K562 (cell line): ENCODE measurements at places on chromosomes 11 and 22. TPM values are rescaled to one million over a fixed set of nuclear protein-coding genes. Genes with fewer than 3 reads are reported as not detected.

Gene C11orf87
- not detected in 2 replicates for total RNA-seq

Gene ANKK1
- not detected in 2 replicates for total RNA-seq

Gene TMPRSS5
- 0.34 and 0.49 TPM in 2 replicates for total RNA-seq

Gene CASP5
- total RNA-seq, result not detected in 2 replicates

Gene CRYBB2
- total RNA-seq, result not detected in 2 replicates

Gene BET1L
- total RNA-seq, result 55.9 and 59.7 TPM in 2 replicates

Gene APOBEC3A
- not detected in 2 replicates for total RNA-seq

Gene BATF2
- total RNA-seq, result 8.7 TPM in 2 replicates

Gene ISX
- 0.07 and 0.18 TPM in 2 replicates for total RNA-seq

Gene DRD4
- 0.95 and 1.4 TPM in 2 replicates for total RNA-seq

GRCh38 chr22:17589810-17590375, 26.6 kb downstream of the SLC25A18 start:
- H3K4me1 ChIP-seq, result no peaks in the 10 kb centered on the region
- H3K4me3 ChIP-seq, result no peak overlapping the region
- DNase-seq, result no peak
- H3K36me3 ChIP-seq, result peaks cover 48% of the 10 kb centered on the region
- H3K27me3 ChIP-seq, result no peaks in the 10 kb centered on the region; the same call in 1 of the 2 replicates

DNA sequence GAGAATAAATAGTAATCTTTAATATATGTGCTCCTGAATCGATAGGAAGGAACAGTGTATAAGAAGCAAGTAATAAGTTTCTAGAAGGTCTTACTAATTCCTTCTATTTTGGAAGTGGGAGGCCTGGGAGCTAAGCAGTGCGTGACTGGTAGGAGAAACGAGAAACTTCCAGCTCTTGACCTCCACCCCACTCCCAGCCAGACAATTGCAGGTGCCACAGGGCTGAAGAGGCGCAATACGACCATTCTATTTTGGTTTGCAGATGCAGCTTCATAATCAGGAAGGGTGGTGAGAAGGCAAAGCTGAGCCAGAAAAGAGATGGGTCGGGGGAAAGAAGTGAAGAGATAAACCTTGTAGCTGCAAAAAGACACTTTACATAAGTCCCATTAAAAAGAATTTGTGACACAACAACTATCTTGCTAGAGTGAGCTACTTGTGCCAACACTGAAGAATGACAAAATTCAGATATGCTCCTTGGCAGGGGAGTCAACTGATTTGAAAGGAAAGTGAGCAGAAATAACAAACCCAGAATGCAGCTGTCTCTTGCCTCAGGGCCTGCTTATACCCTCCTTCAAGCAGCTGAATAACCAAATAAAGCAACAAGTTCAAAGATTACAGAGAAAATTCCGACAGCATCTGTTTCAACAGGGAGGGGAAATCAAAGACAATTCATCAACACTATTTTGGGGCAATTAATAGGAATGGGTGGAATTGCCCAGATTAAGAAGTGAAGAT, 35.1 kb downstream of the GRIA4 start:
- H3K36me3 ChIP-seq, result no peaks in the 10 kb centered on the region
- H3K27ac ChIP-seq, result no peak overlapping the region
- no peaks in the 10 kb centered on the region for H3K27me3 ChIP-seq
- H3K4me3 ChIP-seq, result no peak overlapping the region
- DNase-seq, result no peak

GRCh38 chr11:34431979-34432378, 6.8 kb upstream of the CAT start:
- no peak for DNase-seq
- no peak overlapping the region for H3K4me3 ChIP-seq
- H3K27ac ChIP-seq, result no peak overlapping the region
- no peaks in the 10 kb centered on the region for H3K36me3 ChIP-seq
- H3K27me3 ChIP-seq, result no peaks in the 10 kb centered on the region

DNA sequence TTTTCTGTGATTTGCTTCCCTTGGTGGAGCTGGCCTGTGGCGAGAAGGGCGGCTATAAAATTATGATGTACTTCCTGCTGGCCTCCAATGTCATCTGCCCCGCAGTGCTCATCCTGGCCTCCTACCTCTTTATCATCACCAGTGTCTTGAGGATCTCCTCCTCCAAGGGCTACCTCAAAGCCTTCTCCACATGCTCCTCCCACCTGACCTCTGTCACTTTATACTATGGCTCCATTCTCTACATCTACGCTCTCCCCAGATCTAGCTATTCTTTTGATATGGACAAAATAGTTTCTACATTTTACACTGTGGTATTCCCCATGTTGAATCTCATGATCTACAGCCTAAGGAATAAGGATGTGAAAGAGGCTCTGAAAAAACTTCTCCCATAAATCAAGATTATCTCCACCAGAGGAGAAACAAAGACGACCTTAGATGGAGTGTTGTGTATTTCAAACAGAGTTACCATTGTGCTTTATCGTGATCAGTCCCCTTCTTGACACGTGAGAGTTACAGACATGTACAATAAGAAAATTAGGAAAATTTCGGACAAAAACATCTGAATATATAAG, 2.1 kb downstream of the OR9G1 start:
- H3K27me3 ChIP-seq, result no peaks in the 10 kb centered on the region
- H3K4me3 ChIP-seq, result no peak overlapping the region
- no peaks in the 10 kb centered on the region for H3K36me3 ChIP-seq
- H3K27ac ChIP-seq, result no peak overlapping the region
- H3K4me1 ChIP-seq, result no peaks in the 10 kb centered on the region
- no peak for DNase-seq

- peak; percentile 29 for DNase-seq
- H3K36me3 ChIP-seq, result no peaks in the 10 kb centered on the region
These were observed 22.4 kb downstream of the ADM start for GRCh38 chr11:10327254-10327653.

DNA sequence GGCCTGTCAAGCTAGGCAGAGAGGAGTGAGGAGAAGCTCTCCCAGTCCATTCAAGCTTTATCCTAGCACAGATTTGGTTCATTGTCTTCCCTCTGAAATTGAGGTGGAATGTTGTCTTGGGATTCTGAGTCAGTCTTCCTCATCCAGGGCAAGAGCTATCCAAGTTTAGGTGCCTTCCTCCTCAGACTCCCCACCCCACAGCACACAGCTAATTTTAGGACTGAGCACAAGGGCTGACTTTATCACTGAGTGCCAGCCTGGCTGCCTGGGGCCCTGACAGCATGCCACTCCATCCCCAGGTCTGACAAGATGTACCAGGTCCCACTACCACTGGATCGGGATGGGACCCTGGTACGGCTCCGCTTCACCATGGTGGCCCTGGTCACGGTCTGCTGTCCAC, 2.6 kb downstream of the PGAP2 start:
- H3K36me3 ChIP-seq, result peaks cover 11% of the 10 kb centered on the region
- H3K4me3 ChIP-seq, result no peak overlapping the region
- peaks cover 7% of the 10 kb centered on the region; the same call in 1 of the 3 replicates for H3K4me1 ChIP-seq
- no peak overlapping the region for H3K27ac ChIP-seq
- no peak for DNase-seq
- H3K27me3 ChIP-seq, result no peaks in the 10 kb centered on the region

GRCh38 chr11:87137711-87138110, 100.0 kb downstream of the TMEM135 start:
- no peak for DNase-seq
- H3K27ac ChIP-seq, result no peak overlapping the region
- no peaks in the 10 kb centered on the region for H3K36me3 ChIP-seq
- H3K4me3 ChIP-seq, result no peak overlapping the region
- no peaks in the 10 kb centered on the region for H3K27me3 ChIP-seq
- H3K4me1 ChIP-seq, result no peaks in the 10 kb centered on the region

DNA sequence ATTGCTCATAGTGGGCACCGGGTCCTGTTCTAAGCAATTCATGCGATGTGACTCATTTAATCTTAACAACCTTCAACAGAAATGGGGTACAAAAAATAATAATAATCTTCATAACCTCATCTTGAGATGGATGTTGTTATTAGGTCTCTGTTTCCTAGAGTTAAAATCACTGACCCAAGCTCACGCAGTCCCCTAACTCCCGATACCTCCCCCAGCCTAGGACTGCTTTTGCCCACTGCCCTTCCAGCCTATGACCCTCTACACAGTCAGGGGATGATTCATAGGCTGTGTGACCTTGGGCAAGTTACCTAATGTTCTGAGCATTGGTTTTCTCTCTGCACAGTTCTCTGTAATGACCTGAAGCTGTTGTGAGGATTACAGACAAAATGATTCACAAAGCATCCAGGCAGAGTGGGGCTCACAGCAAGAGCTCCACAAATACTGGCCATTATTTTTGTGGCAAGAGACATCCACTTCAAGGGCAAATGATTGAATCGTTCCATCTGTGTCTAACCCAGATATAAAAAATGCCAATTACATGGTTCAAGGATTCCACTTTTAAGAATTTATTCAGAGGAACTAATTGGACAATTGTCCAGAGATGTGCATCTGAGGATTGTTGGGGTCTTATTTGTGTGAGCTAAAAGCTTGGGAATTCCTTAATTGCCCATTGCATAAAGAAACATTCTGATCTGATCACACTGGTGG, 20.0 kb downstream of the MTFP1 start:
- H3K27ac ChIP-seq, result no peak overlapping the region
- H3K36me3 ChIP-seq, result no peaks in the 10 kb centered on the region
- DNase-seq, result no peak
- H3K4me3 ChIP-seq, result no peak overlapping the region
- no peaks in the 10 kb centered on the region for H3K27me3 ChIP-seq

DNA sequence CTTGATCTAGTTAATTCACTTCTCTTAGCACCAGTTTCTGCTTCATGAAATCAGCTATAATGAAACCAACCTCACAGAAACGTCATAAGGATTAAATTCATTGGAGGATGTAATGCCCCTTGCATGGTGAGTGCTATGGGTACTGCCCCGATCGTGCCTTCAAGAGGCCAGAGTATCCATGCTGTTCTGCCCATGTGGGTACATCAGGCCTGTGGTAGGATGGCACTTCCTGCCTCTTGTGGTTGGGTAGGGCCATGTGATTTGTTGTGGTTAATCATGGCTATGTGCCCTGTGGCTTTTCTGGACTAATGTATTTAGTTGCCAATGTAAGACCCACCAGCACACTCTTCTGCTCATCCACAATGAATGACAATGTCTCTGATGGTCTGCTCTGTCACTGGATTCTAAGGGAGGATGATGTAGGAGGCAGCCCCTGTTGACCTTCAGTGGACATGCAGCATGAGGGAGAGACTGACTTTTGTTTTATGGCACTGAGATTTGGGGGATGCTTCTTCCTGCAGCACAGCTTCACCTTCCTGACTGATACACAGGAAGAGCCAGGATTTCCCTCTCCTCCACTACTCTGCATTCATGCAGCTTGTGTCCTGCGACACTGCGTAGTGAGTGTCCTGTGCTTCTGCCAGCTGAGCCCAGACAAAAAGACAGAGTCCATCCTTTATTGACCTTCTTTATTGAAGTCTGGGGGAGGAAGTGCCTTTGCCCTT, 66.2 kb downstream of the DHCR7 start:
- no peaks in the 10 kb centered on the region for H3K36me3 ChIP-seq
- no peak overlapping the region for H3K4me3 ChIP-seq
- H3K27me3 ChIP-seq, result no peaks in the 10 kb centered on the region
- no peak for DNase-seq
- no peak overlapping the region for H3K27ac ChIP-seq
- no peaks in the 10 kb centered on the region; the same call in 1 of the 2 replicates for H3K4me1 ChIP-seq

GRCh38 chr11:106717222-106717621, 301.1 kb downstream of the GUCY1A2 start:
- no peak overlapping the region for H3K4me3 ChIP-seq
- H3K36me3 ChIP-seq, result no peaks in the 10 kb centered on the region
- no peaks in the 10 kb centered on the region for H3K27me3 ChIP-seq
- no peak for DNase-seq

DNA sequence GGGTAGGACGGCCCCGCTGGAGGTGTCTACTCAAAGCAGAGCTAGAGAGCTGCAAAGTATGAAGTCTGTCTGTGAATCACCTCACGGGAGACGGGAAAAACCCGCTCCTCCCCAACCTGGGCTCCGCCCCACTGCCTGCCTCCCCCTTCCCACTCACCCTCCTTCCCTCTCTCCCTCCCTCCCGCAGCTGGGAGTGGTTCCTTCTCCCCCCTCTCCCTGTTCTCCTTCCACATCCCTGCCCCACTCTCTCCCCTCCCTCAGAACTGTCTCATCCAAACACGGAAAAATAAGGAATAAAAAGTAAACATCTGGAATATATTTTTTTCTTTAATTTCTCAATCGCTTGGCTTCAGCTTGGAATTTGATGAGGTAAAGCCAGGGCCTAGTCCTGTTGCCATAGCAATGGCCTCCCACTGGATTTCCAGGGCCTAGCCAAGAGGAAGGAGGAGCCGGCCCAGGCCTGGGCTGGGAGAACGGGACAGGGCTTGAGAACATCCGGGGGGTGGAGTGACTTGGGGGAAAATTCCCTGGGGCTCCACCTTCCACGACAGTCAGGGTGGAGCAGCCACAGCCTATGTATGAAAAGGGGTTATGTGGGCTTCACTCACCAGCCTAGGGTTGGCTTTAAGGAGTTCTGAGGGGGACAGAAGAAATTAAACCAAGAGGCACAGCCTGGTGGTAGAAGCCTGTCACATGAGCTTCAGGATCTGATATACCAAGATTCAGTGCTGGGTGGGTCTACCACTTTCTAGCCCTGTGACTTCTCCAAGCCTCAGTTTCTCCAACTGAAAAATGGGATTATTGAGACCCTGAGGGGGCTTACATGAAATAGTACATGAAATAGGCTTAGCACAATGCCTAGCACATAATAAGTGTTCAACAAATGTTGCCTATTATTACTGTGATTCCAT, 2.2 kb downstream of the TNKS1BP1 start:
- H3K27ac ChIP-seq, result peak overlapping the region; percentile 49; the same call in 2 of the 3 replicates
- DNase-seq, result peak; percentile 71
- peak overlapping the region; percentile 18 for H3K4me3 ChIP-seq
- peaks cover 56% of the 10 kb centered on the region for H3K36me3 ChIP-seq

GRCh38 chr11:21908211-21908610, 284.7 kb upstream of the ANO5 start:
- H3K4me3 ChIP-seq, result no peak overlapping the region
- H3K4me1 ChIP-seq, result no peaks in the 10 kb centered on the region
- no peaks in the 10 kb centered on the region for H3K27me3 ChIP-seq
- no peak for DNase-seq
- no peak overlapping the region for H3K27ac ChIP-seq

DNA sequence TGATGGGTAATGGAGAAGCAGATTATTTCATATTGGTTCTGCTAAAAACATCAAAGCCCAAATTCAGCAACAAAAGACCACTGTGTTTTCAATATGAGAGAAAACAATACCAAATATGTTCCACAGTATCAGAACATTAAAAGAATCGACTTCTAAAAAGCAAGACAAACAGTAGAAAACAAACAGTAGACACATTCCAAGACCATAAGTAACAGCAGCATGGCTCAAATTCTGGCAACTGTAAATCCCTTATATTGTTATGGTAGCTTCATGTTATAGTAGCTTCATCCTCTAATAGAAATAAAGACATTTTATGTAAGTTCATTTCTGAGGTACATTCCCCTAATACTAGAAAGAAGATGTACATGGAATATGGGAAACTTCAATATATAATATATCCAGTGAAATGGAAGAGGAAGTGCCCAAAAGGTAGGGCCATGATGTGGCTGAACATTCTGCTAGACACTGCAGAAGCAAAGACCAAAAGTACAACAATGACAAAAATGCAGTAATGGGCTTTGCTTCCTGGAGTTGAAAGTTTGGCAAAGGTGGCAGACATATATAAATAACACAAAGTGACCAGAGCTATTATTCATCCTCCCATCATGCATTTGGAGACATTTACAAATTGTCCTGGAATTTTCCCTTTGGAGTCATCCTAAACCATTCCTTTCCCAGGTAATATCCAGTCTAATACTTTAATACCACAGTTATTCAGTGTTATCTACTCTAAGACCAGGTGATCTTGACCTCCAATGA, 299.9 kb downstream of the DCDC1 start:
- no peak overlapping the region for H3K4me3 ChIP-seq
- no peaks in the 10 kb centered on the region for H3K27me3 ChIP-seq
- no peaks in the 10 kb centered on the region for H3K4me1 ChIP-seq
- no peak overlapping the region for H3K27ac ChIP-seq
- no peaks in the 10 kb centered on the region for H3K36me3 ChIP-seq

- H3K4me3 ChIP-seq, result no peak overlapping the region
- H3K27ac ChIP-seq, result no peak overlapping the region
- peaks cover 93% of the 10 kb centered on the region for H3K27me3 ChIP-seq
- H3K4me1 ChIP-seq, result no peaks in the 10 kb centered on the region
These were observed 23.3 kb upstream of the GAL start for GRCh38 chr11:68661014-68661413.
